Myometrial cell (primary cell): ENCODE measurements at places on chromosomes 12 and 14. TPM values are rescaled to one million over a fixed set of nuclear protein-coding genes. Genes with fewer than 3 reads are reported as not detected.

The KRT78 gene
- not detected in 2 replicates for total RNA-seq

The C12orf50 gene
- not detected in 2 replicates for total RNA-seq

The CFAP251 gene
- total RNA-seq, result 2.0 and 6.2 TPM in 2 replicates

The SOCS2 gene
- total RNA-seq, result 40.6 and 66.3 TPM in 2 replicates

The IRF9 gene
- total RNA-seq, result 66.8 and 80.4 TPM in 2 replicates
